GM18507 (cell line): ENCODE measurements at places on chromosomes 11 and 22.

DNA sequence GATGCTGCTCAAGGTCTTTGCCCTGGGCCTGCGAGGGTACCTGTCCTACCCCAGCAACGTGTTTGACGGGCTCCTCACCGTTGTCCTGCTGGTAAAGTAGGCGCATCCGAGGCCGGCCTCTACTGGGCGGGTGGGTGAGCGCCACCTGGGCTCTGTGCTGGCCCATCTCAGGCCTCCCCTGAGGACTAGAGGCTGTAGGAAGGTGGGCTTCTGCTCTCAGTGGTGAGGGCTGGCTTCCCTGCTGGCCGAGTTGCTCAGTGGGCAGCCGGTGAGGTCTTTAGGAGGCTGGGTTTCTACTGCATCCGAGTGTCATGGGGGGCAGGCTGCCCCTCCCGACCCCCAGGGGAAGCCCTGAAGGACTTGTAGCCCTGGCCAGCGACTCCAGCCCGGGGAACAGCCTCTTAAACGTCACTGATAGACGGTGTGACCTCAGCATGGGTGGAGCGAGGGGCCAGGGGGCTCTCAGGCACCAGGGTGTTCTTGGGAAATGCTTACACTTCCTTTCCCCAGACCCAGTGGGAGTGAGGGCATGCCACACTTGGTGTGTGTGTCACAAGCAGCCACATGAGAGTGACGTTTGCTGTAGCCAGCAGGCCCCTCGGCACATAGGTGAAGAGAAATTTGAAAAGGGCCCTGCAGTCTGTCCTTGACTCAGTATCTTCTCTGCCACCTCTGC, 30.3 kb downstream of the TPCN2 start:
- no peak for DNase-seq

GRCh38 chr11:95827696-95828095, 37.4 kb downstream of the CEP57 start:
- no peak for DNase-seq

GRCh38 chr11:128005562-128005961, 581.8 kb downstream of the ETS1 start:
- DNase-seq = no peak

DNA sequence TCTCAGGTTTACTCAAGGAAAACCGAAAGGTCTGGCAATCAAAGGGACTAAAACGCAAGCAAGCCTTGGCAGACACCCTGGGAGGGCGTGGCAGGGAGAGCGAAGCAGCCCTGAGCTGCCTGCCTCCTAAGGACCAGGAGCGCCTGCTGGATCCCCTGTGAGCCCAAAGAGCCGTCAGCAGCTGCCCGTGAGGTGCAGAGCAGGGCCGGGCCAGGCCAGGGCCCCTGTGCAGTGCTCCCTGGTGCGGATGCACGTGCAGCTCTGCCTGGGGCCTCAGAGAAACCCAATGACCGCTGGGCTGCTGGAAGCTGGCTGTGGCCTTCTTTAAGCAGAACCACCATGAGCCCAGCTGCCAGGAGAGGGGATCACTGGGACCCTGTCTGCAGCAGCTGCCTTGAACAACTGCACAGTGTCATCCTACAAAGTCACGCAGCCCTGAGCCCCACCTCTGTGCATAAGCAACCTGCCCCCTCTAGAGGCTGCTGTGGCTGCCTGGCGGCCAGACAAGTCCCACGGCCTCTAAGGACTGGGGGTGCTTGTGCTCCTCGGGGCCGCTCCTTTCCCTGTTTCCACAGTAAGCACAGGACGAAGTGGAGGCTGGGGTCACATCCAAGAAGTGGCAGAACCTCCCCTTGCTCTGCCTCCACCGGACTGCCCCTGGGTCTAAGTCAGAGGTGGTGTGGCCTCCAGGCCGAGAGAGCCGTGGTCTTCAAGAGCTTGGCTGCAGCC, 29.1 kb upstream of the COMT start:
- no peak for DNase-seq

- no peak for DNase-seq
These were observed 841 bp upstream of the EIF4G2 start for GRCh38 chr11:10809373-10810160.

DNA sequence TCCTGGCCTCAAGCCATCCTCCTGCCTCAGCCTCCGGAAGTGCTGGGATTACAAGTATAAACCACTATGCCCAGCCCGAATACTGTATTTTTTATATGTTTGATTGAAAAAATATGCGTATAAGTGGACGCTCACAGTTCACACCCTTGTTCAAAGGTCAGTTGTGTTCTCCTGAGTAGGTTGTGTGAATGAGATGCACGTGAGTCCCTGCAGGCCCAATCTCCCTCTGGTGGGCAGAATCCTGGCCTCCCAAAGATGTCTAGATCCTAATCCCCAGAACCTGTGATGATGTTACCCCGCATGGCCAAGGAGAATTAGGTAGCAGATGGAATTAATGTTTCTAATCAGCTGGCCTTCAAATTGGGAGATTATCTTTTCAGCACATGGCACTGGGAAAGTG, 41.9 kb downstream of the CTTN start:
- DNase-seq = no peak

- DNase-seq = no peak
These were observed 398 bp upstream of the FAM89B start for GRCh38 chr11:65571940-65572339.

DNA sequence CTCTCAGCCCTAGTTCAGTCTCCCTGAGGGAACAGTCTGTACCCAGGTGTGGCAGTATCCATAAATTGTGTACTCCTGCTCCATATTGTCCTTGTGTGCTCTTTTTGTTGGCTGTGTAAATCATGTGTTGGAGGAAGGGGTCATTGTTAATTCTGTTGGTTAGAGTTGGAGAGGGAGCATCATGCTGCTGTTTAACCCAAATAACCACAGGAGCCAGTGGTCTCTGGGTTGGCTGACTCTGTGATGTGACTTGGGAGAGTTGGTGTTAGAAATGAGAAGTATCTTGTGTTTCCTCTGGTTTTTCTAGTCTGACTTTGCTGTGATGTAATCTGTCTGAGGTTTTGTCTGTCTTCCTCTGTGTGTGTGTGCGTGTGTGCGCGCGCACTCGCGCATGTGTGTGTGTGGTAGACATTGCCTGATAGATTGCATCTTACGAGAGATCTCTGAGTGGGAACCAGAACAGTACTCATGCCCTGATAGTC, 30.5 kb downstream of the CTNND1 start:
- DNase-seq = peak; percentile 62

DNA sequence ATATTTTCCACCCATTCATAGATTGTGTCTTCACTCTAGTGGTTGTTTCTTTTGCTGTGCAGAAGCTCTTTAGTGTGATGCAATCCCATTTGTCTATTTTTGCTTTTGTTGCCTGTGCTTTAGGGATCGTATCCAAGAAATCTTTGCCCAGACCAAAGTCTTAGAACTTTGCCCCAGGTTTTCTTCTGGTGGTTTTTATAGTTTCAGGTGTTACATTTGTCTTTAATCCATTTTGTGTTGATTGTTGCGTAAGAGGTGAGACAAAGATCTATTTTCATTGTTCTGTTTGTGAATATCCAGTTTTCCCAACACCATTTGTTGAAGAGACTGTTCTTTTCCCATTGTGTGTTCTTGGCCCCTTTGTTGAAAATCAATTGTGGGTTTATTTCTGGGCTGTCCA, 6.4 kb downstream of the IL10RA start:
- DNase-seq = no peak

- no peak for DNase-seq
These were observed 55.2 kb downstream of the SYT9 start for GRCh38 chr11:7306900-7307299.

GRCh38 chr11:130037881-130038585, 31.7 kb upstream of the APLP2 start:
- no peak for DNase-seq

DNA sequence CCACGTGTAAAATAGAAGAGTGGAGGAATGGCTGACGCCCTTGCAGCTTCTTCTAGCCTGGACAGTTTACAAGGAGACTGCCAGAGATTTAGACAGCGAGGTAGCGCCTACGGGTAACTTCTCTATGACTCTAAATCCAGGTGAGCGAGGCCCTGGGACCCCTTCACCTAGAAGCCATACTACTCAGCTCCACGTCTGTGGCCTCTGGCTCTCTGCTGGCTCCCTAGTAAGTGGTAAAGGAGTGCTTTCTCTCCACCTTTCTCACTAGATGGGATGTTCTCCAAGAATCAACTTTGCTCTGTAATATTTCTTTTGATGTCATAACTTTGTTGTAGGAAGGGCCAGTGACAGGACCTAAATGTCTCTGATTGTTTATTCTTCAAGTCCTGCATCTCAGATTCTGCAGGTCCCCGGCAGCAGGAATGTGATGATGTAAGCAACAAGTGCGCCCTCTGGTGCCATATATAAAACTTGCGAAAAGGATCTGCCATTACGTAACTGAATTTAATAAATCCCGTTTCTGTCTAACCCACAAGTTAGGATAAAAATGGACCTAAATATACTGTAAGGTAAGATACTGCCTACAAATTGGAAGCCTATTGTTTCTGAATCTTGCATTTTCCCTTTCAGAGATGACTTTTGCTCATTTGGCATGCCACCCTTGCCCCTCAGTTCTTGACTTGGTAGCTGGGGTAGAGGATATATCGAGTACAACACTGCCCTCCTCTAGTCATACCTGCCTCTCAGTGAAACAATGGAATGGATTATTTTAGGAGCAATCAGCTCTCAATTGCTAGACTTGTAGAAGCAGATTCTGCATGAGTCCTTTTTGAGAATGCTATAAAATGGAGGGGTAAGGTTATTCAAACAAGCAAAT, 11.0 kb upstream of the PTPN5 start:
- no peak for DNase-seq

DNA sequence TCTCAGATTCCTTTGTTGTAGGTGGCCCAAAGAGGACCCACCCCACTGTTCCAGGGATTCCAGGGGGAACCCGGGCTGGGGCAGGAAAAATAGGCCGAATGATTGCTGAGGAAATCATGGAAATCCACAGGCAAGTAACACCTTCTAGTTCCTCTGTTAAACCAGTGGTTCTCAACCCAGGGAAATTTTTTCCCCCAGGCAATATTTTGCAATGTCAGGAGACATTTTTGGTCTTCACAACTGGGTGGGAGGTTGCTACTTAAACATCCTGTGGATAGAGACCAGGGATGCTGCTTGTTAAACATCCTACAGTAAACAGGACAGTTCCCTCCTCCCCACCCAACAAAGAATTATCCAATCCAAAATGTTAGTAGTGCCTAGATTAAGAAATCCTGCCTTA, 84.7 kb downstream of the BTBD10 start:
- DNase-seq = no peak

- DNase-seq = no peak
These were observed 8.5 kb downstream of the C22orf31 start for GRCh38 chr22:29053048-29053702.

- no peak for DNase-seq
These were observed 363.6 kb downstream of the CTTN start for GRCh38 chr11:70761908-70762337.

- no peak for DNase-seq
These were observed 52.5 kb upstream of the PRSS23 start for GRCh38 chr11:86747801-86748200.

DNA sequence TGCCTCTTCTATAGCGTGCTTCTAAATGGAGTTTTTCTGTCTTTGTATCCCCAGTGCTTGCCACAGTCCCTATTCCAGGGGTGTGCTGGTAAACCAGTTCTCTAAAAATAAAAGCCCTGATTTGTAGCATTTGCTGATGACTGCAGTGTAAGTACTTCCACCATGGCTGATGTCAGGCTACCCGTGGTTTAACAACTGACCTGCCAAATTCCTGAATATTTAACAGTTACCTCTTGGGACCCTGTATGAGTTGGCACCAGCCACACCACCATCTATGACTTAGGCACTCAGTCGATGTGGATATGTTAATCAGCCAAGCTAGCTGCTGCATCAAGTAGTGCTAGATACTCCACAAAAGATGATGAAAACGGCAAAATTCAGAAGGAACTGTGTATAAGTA, 94.0 kb upstream of the MTNR1B start:
- no peak for DNase-seq

DNA sequence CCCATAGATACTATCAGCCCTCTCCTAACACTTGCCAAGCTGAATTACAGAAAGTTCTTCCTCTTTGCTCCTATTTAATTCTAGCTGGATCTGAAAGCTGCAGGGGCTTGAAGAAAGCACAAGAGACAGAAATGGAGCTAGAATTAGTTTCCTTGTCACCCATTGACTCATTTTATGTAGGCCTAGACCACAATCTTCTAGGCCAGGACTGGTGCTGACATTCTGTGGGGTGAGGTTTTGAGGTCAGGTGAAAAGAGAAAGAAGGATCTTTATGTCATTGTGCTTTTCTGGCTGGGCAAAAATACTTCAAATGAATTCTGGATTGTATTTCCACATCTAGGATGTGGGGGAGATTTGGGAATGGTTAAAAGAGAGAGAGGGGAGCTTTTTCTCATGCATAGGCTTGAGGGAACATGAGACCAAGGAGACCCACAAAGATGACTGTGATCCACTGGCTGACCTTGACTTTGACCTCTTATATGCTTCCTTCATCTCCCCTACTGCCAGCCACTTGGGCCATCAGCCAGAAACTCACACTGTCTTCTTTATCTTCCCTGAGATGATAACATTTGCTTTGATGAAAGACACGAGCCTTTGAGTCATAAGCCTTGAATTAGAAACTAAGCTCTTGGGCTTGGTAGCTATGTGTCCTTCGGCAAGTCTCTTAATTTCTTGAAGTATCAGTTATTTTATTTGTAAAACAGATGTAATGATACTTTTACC, 274.9 kb upstream of the CADM1 start:
- DNase-seq = no peak

DNA sequence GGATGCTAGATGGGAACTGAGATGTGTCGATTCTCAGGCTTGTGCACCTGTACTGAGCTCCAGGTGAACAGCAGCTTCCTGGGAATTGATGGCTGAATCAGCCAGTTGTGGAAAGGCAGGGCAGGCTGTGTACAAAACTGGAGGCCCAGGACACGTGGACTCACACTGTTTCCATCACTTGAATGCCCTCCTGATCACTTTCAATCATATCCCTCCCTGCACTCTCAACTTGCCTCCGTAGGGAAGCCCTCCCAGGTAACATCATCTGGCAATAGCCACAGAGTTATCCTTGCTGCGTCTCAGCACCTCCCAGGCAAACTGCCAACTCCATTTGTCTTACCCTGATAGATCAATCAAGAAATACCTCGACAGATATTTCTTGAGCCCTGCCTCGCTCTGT, 10.1 kb downstream of the FAM83F start:
- no peak for DNase-seq

- DNase-seq = no peak
These were observed 42.1 kb downstream of the CADM1 start for GRCh38 chr11:115462004-115462541.

GRCh38 chr11:74819400-74819799, 70.8 kb downstream of the RNF169 start:
- no peak for DNase-seq
